Myocyte (in vitro differentiated cells): ENCODE measurements at places on chromosomes 4 and X. TPM values are rescaled to one million over a fixed set of nuclear protein-coding genes. Genes with fewer than 3 reads are reported as not detected.

Gene KCNIP4
- not detected in 2 replicates for total RNA-seq

Gene PDZD4
- total RNA-seq: 0.47 and 1.4 TPM in 2 replicates

Gene CFP
- 0.08 and 0.47 TPM in 2 replicates for total RNA-seq

Gene PHEX
- total RNA-seq: 0.05 and 0.13 TPM in 2 replicates

Gene ATOH1
- total RNA-seq: not detected in 2 replicates

Gene ARMCX4
- total RNA-seq: 0.78 and 0.86 TPM in 2 replicates

Gene HGFAC
- total RNA-seq: 0.47 and 0.48 TPM in 2 replicates

Gene PPARGC1A
- 4.8 and 8.2 TPM in 2 replicates for total RNA-seq

Gene MAP3K15
- not detected in 2 replicates for total RNA-seq

Gene GPR119
- not detected in 2 replicates for total RNA-seq

Gene GAGE13
- not detected in 2 replicates for total RNA-seq

Gene ADAM29
- total RNA-seq: not detected in 2 replicates

- no peak for DNase-seq
These were observed 52.8 kb downstream of the PPEF2 start for GRCh38 chr4:75849461-75849860.

- no peak for DNase-seq
These were observed 323.8 kb downstream of the DCTD start for GRCh38 chr4:182593402-182593801.

GRCh38 chr4:73864365-73864764, 4.8 kb upstream of the CXCL1 start:
- DNase-seq: no peak

- no peak for DNase-seq
These were observed 159.0 kb downstream of the CHIC2 start for GRCh38 chr4:53905276-53905940.

GRCh38 chr4:78167510-78167909, 110.4 kb downstream of the FRAS1 start:
- DNase-seq: no peak

GRCh38 chr4:70902577-70903290, 565 bp downstream of the MOB1B start:
- DNase-seq: peak; percentile 54

DNA sequence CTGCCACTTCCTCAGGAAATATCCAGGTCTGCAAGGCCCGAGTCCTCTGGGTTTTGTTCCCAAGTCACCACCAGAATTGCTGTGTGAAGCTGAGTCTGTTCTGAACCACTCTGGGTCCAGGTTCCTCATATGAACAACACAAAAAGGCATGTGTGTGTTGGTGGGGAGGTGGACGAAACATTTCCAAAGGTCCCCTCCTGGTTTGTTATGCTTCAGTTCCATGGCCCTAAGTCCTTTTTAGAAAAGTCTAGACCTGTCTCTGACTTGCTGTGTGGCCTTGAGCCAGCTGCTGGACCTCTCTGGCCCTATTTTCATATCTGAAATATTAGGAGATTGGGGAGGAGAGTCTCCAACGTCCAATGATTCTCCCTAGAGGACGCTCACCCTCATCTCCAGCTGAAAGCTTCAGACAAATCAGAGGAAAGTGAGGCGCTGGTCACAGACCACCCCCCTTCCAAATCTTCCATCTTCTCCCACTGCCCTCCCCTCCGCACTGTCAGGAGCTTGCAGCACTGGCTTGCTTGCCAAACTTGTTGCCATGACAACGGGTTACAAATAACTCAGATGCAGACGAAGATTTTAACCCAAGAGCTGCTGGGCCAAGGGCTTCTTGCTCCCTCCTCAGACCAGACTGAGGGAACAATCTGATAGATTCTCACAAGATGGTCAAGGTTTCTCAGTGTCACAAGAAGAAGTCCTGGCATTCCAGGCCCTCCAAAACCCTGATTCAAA, 64.5 kb downstream of the SMC1A start:
- DNase-seq: peak; percentile 1

- peak; percentile 97 for DNase-seq
These were observed 24.6 kb upstream of the ANTXR2 start for GRCh38 chr4:80097400-80098177.

DNA sequence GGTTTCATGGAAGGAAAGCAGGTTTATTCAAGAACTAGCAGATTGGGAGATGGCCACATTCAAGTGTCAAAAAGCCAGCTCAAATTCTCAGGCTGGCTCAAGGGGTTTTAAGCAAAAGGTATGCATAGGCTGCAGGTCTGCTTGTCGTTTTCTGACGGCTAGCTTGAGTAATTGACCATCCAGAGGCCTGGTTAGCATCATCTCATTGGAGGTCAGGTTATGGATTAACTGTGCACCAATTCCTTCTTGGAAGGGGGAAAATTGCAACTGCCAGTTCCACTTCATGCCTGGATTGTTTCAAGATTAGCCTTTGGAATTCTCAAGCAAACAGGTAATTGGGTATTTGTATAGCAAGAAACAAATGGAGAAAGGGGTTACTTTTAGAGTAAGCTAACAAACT, 62.1 kb downstream of the FUNDC1 start:
- no peak for DNase-seq

GRCh38 chr4:143586080-143586479, 72.6 kb downstream of the SMARCA5 start:
- no peak for DNase-seq

DNA sequence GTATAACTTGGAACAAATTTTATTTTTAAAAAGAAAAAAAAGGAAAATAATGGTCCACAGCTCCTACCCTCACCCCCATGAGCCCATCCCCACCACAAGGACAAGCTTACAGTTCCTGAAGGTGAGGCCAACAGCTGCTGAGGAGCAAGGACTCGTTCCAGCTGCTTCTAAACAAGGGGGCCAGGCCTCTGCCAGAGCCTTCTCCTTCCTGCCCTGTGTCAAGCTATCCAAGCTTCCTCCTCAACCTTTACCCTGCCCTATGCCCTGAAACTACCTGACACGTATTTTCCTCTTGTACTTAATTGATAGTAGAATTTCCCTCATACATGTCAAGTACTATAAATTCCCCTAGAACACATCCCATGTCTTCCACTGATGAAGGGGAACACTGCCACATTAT, 8.8 kb downstream of the SH3D19 start:
- no peak for DNase-seq

DNA sequence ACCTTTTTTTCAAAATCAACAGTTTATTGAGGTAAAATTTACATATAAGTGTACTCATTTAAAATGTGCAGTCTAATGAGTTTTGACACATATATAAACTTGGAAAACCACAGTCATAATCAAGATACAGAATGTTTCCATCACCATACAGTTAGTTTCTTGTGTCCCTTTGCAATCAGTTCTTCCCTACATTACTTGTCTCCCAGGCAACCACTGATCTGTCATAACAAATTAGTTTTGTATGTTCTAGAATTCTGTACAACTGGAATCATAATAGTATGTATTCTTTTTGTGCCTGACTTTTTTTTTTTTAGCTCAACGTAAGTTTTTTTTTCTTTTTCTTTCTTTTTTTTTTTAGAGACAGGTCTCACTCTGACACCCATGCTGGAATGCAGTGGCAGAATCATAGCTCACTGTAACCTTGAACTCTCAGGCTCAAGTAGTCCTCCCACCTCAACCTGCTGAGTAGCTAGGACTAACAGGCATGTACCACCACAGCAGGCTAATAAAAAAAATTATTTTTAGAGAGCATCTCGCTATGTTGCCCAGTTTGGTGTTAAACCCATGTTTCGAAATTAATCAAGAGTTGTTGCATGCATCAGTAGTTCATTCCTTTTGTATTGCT, 26.9 kb downstream of the ARFIP1 start:
- no peak for DNase-seq

GRCh38 chr4:96753216-96753615, 913.3 kb downstream of the PDHA2 start:
- peak; percentile 23 for DNase-seq

DNA sequence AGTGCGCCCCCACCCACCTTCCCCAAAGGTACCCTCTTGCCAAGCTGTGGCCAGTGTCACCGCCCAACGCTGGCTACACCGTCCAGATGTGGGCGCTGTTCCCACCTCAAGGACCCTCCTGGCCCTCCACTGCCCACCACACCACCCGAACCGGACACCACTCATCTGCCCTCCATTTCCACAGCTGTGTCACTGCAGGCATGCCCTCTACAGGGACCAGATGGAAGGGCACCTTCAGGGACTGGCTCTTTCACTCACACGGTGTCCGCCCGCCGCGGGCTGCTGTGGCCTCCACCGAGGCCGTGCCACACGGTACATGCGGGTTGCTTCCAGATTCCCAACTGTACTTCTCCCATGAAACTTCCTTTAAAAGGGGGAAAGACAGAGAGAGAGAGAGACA, 87.7 kb downstream of the FAM53A start:
- DNase-seq: no peak

DNA sequence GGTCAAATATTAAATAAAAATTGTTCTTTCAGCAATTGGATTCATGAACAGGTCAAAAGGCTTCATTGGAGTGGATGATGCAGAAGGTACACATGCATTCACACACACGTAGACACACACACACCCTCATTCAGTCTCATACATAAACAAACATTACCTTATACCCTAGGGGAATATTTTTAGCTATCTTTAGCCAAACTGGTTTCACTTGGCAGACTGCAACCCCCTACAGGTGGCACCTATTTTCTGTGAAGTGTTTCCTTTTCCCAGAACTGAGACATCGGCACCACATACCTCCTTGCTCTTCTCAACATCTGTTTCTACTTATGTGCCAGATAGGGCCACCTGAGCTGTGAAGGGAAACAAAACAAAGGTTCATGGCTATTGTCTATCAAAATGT, 18.5 kb upstream of the KDR start:
- DNase-seq: no peak

- no peak for DNase-seq
These were observed 121.9 kb downstream of the KIT start for GRCh38 chr4:54779476-54780148.

GRCh38 chr4:66489783-66490452, 819.6 kb upstream of the EPHA5 start:
- peak; percentile 60 for DNase-seq

GRCh38 chr4:131002132-131002531, 1906.2 kb downstream of the C4orf33 start:
- no peak for DNase-seq

- no peak for DNase-seq
These were observed 45.8 kb upstream of the BBS12 start for GRCh38 chr4:122686691-122687090.

DNA sequence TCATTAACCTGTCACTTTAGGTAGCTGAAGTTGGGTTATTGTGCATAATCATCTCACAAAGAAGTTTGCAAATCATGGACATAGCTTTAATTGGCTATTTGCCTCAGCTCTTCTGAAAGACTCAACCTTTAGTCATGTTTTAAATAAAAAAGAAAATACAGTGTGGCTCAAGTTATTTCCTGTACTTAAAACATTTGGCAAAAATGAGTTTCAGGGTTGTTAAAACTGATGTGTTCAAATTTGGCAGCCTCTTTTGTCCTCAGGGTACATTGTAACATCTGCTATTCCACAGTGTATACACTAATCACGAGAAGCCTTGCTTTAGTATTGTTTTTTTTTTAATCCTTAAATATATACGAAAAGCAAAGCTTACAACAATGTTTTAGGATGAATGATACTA, 31.5 kb upstream of the HPGD start:
- DNase-seq: peak; percentile 4

GRCh38 chrX:46620505-46620904, 46.9 kb downstream of the CHST7 start:
- DNase-seq: no peak

- no peak for DNase-seq
These were observed 178.3 kb downstream of the AFAP1 start for GRCh38 chr4:7761312-7761711.
